ENCODE measurements at places on chromosomes 3 and 15.

GRCh38 chr3:188947401-188948280, 224.1 kb upstream of the TPRG1 start:
- no peak for DNase-seq

- no peak for DNase-seq
Observed at GRCh38 chr3:149339931-149340309, 6.5 kb upstream of the TM4SF18 start.

GRCh38 chr3:64345371-64345770, 120.1 kb upstream of the PRICKLE2 start:
- DNase-seq = no peak

- no peak for DNase-seq
Observed at GRCh38 chr3:66555214-66555844, 54.5 kb upstream of the LRIG1 start.
